ENCODE measurements at places on chromosomes 6 and 20. TPM values are rescaled to one million over a fixed set of nuclear protein-coding genes. Genes with fewer than 3 reads are reported as not detected.

DNA sequence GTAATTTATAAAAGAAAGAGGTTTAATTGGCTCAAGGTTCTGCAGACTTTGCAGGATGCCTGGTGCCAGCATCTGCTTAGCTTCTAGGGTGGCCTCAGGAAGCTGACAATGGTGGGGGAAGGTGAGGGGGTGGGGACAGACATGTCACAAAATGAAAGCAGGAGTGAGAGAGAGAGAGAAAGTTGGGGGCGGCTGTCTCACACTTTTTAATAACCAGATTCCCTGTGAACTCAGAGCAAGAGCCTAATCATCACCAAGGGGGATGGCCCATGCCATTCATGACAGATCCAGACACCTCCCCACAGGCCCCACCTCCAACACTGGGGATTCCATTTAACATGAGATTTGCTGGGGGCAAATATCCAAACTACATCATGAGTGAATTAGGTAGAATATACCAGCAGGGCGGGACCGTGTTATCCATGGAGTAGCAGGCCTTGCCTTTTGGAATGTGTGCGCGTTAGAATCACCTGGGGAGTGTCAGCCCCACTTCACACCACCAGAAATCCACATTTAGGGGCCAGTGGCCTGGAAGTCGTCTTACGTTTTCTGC lies 258.8 kb downstream of the CDH4 start:
- no peak for DNase-seq

GRCh38 chr6:113697632-113698410 lies 159.3 kb upstream of the MARCKS start:
- no peak for DNase-seq

DNA sequence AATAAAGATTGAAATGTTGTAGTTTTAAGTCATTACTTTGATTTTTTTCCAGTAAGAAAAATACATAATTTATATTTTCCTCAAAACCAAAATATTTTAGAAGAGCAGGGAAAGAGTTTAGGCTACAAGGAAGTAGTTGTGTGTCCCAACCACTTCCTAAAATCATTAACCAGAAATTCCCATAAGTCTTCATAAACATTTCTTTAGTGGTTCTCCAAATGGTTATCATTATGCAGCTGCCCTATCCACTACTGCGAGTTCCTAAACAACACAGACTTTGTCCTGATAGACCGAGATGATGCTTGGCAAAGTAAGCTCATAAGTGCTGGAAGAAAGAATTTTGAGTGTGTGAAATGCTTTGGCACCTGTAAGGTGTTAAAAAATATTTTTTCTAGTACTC lies 93.6 kb downstream of the ARMC2 start:
- no peak for DNase-seq

DNA sequence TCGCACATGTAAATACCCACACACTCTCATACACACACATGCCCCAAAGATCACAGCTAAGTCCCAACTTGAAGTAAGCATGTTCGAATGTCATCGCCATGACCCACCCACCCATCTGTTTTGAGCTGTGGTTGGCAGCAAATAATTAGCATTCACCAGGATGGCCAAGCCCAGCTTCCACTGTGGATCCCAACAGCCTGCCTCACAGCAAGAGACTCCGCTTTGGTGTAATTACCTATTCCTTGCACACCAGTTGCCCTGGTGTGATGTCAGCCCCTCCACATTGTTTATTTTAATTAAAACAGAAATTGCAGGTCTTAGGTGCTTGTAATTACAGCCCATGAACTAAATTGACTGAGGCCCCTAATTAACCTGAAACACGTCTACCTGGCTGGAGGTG lies 81.1 kb downstream of the MAFB start:
- DNase-seq, result no peak

DNA sequence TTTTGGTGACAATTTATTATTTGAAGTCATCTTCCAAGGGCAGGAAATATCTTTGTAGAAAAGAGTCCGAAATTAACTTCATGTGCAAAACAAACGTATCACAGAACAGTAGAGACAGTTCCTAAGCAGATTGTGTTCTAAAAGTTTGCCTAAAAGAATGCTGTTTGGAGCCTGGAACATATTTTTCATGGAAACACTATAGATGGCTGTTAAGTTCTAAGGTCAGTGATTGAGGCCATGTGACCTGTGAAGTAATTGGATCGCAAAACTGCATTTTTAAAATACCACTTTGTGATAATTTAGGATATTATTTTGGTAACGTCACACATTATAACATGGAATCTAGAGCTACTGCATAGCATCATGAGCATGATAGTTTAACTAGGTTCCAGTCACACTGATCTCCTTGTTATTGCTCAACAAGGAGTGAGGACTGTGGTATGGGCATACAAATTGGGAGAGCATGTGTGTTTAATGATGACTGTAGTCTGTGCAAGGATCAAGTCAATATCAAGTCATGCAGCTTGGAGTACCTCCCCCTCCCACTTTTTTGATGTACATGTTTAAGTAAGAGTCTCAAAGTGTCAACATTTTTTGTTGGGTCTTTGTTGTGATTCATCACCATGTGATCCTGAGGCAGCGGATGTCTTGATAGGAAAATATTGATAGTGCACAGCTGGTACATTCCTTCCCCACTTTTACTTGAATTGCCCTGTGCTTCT lies 609.3 kb upstream of the CITED2 start:
- DNase-seq, result no peak

DNA sequence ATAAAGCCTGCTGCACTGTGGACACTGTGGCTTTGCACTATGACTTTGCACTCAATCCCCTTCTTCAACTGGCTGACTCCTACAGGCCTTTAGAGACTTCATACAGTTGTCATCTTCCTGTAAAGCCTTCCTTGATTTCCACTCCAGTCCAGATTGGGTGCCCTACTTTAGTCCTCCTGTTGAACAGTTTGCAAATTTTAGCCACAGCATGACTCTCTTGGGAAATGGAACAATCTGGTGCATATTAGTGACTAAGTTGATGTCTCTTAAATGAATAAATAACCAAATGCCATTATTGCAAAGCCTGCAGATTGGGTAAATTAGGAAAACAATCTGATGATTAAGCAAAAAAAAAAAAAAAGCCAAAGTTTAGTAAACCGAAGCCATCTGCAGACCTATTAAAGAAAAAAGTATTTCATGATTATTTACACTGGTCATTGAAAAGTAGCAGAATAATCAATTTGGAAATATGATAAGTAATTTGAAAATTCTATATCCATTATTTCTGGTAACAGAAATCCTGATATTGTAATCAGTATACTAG lies 12.6 kb downstream of the PLCB4 start:
- no peak for DNase-seq

DNA sequence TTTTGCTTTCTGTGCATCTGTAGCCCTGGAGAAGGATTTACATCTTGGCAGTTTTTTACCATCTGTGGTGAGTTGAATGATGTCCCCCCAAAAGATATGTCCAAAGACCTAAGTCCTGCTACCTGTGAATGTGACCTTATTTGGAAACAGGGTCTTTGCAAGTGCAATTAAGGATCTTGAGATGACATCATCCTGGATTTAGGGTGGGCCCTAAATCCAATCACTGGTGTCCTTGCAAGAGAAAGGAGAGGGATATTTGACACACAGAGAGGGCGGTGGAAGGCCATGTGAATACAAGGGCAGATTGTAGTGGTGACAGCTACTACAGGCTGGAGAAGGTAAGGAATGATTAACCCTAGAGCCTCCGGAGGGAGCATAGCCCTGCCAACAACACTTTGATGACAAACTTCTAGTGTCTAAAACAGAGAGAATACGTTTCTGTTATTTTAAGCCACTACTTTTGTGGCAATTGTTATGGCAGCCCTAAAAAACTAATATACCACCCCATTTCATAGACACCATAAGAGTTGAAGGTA lies 35.1 kb downstream of the MKKS start:
- no peak for DNase-seq

DNA sequence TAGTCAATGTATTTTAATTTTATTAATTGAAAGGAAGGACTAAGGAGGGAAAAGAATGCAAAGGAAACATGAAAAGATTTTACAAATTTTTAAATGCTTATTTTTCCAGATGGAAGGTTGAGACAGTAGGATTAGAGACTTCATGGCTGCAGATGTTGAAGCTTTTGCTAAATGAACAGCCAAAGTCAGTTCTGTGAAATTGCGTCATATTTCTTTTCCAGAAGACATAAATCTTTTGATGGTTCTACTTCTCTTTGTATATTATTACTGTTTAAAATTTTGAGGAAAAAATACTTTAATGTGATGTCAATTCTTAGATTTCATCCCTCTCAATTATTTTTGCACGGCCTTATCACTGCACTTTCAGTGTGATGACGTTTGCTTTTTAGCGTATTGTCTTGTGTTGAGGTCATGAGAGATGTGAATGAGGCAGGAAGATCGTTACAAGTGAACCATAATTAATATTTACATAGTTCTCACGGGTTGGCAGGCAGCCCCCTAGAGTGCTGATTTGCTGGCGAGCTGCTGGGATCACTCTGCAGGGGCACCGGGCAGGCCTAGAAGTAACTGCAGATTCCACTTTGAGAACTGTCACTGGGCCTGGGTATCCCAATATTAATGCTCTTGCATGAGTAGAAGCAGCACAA lies 158.1 kb downstream of the TBXT start:
- DNase-seq, result no peak

- DNase-seq, result no peak
These were observed 61.2 kb downstream of the RSPH3 start for GRCh38 chr6:158938811-158939254.

GRCh38 chr6:51098791-51099190 lies 280.1 kb downstream of the TFAP2B start:
- no peak for DNase-seq

DNA sequence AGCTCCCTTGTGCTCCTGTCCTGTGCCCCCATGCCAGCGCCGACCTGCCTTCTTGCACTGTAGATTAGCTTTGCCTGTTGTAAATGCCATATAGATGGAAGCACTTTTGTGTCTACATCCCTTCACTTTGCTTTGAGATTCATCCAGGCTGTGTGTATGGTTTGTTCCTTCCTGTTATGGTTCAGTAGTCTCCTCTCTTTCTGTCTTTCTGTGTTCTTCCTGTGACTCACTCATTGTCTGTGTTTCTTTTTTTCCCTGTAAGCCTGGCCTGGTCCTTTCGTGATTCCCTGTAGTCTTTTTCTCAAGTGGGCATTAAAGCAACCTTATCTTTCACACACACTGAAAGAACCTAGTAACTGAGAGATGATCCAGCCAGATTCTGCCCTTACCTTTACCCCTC lies 66.6 kb downstream of the JARID2 start:
- no peak for DNase-seq

DNA sequence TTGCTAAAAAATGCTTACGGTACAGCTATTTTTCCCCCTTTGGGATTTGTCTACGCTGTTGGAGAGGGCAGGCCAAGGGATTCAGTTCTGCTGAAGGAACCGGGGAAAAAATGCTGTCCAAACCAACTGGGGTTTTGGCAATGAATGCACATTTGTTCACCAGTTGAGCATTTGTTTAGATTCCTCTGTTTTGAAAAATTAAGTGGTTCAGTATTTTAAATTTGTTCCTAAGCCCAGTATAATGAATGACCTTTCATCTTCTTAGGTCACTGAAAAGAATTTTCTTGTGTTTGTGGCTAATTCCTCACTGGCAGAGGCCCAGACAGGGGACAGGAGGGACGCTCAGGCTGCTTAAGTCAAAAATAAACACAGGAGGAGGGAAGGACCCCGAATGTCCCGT lies 10.8 kb upstream of the EYA2 start:
- no peak for DNase-seq

GRCh38 chr6:123972600-123973294 lies 169.1 kb downstream of the NKAIN2 start:
- DNase-seq, result no peak

GRCh38 chr6:43983191-43983590 lies 144.1 kb downstream of the MRPL14 start:
- DNase-seq, result no peak

GRCh38 chr6:69180361-69181067 lies 545.4 kb downstream of the ADGRB3 start:
- DNase-seq, result no peak

DNA sequence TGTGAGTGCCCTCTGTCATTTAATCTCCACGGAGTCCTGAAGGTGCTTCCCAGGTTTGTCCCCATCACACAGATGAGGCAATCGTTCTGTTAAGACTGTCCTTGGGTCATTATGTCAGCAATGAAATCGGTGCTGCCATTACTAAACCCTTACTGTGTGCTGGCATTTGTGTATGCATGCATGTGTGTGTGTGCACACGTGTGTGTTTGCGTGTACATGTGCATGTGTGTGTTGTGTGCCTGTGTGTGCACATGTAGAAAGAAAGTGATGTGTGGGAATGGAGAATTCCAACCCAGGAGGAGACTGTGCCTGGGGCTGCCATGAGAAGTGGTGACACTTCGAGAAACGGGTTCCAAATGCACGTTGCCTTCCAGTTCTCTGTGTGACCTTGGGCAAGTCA lies 110.3 kb downstream of the CDH26 start:
- DNase-seq, result no peak

DNA sequence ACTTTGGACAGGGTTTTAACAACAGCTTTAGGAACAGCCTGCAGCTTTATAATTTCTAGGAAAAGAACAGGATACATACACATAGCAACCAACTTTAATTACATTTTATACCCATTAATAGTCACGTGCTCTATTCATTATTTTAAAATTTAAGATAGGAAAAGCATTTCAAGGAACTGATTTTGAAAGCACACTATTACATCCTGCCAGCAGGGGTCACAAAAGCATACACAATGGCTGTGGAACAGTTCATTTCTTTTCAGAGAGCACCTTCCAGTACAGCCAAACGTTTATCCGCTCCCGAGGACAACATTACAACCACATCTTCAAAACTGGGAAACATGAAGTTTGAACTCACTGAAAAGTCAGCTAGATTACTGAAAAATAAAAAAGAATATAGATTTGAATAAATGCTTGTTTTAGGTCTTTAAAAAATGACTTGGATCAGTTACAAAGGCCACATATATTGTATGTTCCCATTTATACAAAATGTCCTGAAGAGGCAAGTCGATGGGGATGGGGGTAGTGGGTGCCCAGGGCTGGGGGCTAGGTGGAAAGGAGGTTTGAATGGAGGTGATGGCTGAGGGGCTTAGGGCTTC lies 104.6 kb upstream of the EXOC2 start:
- peak; percentile 10 for DNase-seq

- DNase-seq, result peak; percentile 85
These were observed 75.7 kb downstream of the SYNJ2 start for GRCh38 chr6:158057213-158057987.

The TAB2 gene
- total RNA-seq, result 21.4 TPM

The FAM83C gene
- total RNA-seq, result not detected

The OXT gene
- not detected for total RNA-seq

The LTB gene
- 2.2 TPM for total RNA-seq

The CRISP3 gene
- not detected for total RNA-seq

The RSPO3 gene
- total RNA-seq, result 2.8 TPM

The LY86 gene
- not detected for total RNA-seq

The LST1 gene
- 0.14 TPM for total RNA-seq

The WFDC12 gene
- not detected for total RNA-seq

The SRMS gene
- total RNA-seq, result not detected
